Calu3 (cell line): ENCODE measurements at places on chromosomes 4 and X. TPM values are rescaled to one million over a fixed set of nuclear protein-coding genes. Genes with fewer than 3 reads are reported as not detected.

Gene REPS2
- 12.9 and 14.5 TPM in 2 replicates for total RNA-seq

Gene DUX4
- total RNA-seq = not detected in 2 replicates

Gene ADAMTS3
- total RNA-seq = 0.07 and 0.20 TPM in 2 replicates

Gene PPP4R3C
- total RNA-seq = not detected in 2 replicates

Gene AMOT
- 10.3 and 16.2 TPM in 2 replicates for total RNA-seq

Gene ADH1B
- total RNA-seq = 0.10 TPM in 1 of 2 replicates, not detected in the other

Gene RHOH
- total RNA-seq = not detected in 2 replicates

Gene UCP1
- not detected in 2 replicates for total RNA-seq

Gene CCDC149
- total RNA-seq = 8.9 and 9.5 TPM in 2 replicates

Gene NR3C2
- total RNA-seq = 14.2 and 14.5 TPM in 2 replicates

Gene ATP8A1
- total RNA-seq = 0.73 and 0.76 TPM in 2 replicates

Gene SSX4
- total RNA-seq = not detected in 2 replicates

Gene YIPF6
- 68.6 and 74.3 TPM in 2 replicates for total RNA-seq

Gene FHIP1A
- 19.3 and 25.9 TPM in 2 replicates for total RNA-seq
